ENCODE measurements at places on chromosomes 7 and 10.

DNA sequence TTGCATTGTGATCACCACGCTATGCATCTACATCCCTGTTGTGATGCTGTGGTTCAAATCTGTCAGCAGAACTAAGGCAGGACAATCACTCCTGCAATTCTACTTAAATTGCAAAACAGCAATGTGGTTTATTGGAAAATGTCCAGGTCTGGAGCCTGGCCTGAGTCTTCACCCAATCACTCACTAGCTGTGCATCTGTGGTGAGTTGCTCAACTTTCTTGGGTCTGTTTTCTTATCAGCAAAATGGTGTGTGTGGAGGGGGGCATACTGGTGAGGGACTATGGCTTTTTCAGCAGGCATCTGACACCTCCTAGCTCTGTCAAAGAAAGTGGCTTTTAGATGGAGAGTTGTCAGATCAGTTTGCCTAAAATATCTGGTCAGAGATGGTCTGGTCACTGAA, 108.3 kb upstream of the FEZF1 start:
- DNase-seq: no peak

DNA sequence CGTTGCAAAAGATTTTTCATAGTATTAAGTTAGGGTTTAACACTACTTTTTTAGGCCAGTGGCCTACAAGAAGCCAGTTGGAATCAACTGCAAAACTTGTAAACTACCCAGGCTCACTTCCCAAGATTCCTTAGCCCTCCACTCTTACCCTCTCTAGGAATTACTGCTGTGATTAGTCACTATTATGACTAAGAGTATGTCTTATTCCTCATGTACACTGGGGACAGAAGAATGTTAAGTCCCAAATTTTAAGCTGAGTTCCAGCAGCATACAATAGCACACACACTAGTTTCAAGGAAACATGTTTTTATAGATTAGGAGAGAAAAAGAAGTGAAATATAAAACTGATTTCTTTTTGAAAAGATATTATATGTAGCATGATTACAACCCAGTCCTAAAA, 42.8 kb downstream of the FBXL13 start:
- no peak for DNase-seq

- DNase-seq: no peak
These were observed 58.2 kb upstream of the NUPR2 start for GRCh38 chr7:56174346-56174874.

DNA sequence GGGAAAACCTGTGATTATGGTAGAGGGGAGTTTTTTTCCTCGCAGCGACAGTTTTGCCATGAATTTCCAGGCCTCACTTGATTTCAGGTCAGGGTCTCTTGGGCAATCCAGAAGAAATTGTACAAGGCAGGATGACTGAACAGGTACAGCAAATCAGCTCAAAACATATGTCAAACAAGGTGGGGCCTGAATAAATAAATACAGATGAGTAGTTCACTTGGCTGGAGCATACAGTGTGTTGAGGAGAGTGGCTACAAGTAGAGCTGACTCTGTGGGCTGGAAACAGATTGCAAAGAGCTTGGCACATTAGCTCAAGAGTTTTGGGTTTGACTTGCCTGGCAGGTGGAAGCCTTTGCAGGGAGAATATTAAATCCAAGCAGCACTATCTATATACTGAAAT, 15.0 kb downstream of the GIMAP8 start:
- DNase-seq: no peak

DNA sequence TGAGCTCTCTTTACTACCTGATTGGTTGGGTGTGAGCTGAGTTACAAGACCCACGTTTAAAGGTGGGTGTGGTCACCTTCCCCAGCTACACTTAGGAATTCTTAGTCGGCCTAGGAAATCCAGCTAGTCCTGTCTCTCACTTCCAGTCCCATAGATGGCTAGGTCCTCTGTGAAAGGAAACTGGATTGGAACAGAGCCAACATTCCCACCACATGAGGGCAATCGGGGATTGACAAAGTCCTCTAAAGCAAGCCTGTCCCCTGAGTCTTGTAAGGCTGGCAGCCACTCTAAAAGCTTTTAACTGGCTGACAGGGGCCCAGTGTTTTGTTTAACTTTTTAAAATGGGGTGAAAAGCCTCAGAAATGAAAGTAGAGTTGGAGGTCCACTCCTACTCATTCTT, 15.1 kb upstream of the CROT start:
- DNase-seq: no peak

DNA sequence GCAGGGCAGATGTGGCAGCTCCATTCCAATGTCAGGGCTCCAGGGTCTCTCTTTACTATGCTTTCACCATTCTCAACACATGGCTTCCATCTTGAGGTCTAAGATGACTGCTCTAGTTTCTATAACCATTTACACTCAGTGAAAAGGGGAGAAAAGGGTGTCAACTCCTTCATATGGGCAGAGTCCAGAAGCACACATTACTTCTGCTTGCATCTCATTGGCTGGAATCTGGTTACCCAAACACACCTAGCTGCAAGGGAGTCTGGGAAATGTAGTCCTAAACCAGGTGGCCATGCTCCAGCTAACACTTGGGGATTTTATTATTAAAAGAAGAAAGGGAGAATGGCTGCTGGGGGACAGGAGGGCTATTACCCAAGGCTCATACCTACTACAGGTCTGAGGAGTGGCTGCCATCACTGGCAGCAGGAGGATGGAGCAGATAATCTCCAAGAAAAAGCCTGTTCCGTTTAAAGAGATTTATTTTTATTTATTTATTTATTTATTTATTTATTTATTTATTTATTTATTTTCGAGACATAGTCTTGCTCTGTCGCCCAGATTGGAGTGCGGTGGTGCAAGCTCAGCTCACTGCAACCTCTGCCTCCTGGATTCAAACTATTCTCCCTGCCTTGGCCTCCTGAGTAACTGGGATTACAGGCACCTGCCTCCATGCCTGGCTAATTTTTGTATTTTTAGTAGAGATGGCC, 29.1 kb upstream of the LBX1 start:
- DNase-seq: peak; percentile 57

- no peak for DNase-seq
These were observed 4.2 kb upstream of the SORBS1 start for GRCh38 chr10:95565336-95565735.

- DNase-seq: no peak
These were observed 33.8 kb upstream of the HABP2 start for GRCh38 chr10:113518816-113519591.

DNA sequence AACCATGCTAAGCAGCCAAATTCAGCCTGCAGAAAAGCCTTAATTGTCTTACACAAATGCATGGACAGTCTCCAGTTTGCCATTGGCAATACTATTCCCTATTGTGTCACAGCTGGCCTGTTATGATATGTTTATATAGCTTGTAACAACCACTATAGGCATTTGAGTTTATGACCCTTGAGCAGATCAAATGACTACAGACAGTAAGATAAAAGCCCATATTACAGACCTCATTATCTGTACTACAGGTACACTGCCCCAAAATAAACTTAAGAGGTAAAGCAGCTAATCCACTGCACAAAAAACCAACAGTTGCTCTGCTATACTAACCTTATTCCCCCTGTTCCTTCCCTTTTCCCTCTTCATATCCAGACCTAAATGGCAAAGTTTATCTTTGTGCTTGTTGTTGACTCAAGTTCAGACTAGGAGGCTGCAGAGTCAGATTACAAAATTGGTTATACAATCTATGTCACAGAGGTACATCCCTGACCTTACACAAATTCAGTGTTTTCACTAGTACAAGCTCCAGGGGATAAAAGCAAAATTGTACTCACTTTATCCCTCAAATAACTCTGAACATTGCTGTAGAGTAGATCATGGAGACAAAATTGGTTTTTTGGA, 218.4 kb downstream of the GRM8 start:
- DNase-seq: no peak

DNA sequence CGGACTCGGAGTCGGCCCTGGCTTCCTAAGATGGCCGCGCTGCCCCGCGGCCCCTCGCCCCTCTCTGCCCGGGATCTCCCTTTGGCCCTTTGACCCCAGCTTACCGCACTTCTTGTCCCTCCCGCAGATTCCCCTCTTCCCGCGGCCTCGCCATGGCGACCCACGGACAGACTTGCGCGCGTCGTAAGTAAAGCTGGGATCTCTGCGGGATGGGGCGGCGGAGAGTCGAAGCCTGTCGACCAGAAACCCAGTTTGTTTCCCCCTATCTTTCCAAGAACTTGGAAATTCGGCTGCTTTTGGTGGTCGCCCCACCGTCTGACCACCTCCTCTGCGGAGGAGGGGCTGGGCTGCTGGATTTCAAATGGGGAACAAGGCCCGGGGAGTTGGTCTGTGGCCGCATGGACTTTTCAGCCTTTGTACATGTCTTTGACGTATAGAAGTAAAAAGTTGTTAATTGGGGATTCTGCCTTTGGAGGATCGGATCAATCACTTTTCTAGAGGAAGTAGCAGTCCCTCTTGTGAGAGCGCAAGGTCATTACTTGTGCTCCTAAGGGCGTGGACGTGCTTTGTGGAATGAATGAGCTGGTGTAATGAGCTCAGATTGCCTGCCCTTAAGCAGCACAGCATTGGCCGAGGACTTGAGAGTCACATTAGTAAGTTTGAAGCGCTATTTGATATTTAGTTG, 553 bp downstream of the VDAC2 start:
- peak; percentile 18 for DNase-seq

GRCh38 chr7:130232209-130232608, 24.5 kb downstream of the SSMEM1 start:
- no peak for DNase-seq

GRCh38 chr7:16989811-16990413, 108.1 kb upstream of the AGR3 start:
- DNase-seq: no peak

DNA sequence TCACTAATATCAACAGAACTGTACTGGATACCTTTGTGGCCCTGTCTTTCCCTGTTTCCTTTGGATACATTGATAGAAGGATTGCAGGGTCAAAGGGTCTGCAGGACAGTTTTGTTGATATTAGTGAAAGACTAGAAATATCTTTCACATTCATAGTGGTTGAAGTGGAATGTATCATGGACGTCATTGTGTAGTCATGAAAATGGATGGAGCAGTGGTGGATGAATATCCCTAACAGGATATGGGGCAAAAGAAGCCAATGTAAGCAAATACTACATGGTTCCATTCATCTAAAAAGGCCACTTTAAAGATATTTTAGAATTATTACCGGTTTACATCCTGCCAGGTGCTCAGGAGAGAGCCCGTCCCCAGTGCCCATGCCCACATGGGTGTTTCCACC, 23.8 kb downstream of the PALD1 start:
- no peak for DNase-seq

- peak; percentile 69 for DNase-seq
These were observed 208.3 kb downstream of the PPP1R3A start for GRCh38 chr7:113710310-113711096.

GRCh38 chr10:78863140-78863905, 205.4 kb upstream of the ZMIZ1 start:
- no peak for DNase-seq

DNA sequence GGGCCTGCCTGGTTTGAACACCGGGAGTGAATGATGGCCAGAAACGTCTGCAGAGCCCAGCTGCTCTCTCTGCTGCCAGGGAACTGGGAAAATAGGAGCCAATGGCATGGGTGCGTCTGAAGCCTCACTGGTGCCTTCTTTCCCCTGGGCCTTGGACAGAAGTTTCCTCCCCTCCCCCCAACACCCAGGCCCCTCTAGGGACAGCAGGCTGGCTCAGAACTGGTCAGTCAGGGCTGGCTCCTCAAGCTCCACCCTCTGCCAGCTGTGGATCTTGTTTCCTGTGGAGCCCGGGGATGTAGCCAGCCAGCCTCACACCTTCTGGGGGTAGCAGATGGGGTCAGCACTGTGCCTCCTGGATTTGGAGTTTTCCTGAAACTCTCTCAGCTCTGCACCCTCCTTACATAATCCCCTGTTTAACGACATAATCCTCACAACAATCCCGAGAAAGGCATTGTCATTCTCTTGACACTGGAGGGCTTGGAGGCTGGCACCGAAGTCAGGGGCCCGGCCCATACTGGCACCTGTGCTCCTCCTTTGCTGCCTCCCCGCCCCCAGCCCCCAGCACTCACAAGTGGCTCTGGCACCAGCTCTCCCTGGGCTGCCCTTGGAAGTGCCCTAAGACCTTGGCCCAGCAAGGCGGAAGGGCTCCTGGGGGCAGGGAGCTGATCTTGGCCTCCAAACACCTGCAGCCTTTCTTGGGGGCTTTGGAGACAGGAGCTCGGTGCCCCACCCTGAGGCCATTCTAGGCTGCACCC, 5.7 kb downstream of the LDB3 start:
- DNase-seq: peak; percentile 91

GRCh38 chr10:102988404-102989314, 70.6 kb downstream of the CNNM2 start:
- peak; percentile 11 for DNase-seq

DNA sequence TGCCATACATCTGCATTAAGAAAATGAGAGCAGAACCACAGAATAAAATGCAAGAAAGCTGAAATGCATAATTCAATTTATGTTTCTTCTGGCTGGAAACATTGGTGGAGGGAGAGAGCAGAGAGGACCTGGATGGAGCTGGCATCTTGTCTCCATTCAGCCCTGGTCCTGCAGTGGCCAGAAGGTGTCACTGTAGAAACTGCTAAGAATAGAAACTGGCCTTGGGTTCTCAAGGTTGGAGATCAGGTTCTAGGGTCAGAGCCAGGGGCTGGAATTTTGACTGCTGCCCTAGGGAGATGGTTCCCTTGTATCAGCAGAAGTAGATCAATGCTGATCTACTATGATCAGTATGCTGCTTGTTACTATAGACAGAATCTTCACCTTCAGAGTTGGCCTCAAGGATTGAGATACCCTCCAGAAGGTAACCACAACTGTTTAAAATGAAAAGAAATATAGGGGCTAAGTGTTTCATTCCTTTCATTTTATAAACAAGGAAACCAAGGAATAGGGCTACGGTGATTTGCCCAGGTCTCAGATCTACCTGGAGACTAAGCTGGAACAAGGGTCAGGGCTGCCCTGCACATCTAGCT, 13.1 kb downstream of the TAS2R41 start:
- peak; percentile 57 for DNase-seq

DNA sequence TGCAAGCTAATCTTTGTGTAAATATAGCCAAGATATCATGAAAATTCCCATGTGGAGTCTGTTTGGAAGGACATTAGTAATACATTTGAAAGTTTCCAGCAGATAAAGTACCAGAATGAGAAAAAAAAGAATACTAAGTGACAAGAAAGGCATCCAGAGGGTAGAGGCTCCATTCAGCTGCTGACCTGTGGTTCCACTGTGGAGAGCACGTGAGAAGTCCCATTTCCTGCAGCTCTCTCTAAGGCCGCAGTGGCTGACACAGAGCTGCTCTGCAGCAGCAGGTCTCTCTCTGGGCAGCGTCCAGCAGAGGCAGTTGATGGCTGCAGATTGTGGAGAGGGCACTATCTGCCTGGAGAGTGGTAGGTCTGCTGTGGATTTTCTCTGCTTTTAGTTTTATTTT, 100.1 kb upstream of the TMEM72 start:
- DNase-seq: no peak

- peak; percentile 16 for DNase-seq
These were observed 22.8 kb downstream of the FAM107B start for GRCh38 chr10:14751921-14752320.

DNA sequence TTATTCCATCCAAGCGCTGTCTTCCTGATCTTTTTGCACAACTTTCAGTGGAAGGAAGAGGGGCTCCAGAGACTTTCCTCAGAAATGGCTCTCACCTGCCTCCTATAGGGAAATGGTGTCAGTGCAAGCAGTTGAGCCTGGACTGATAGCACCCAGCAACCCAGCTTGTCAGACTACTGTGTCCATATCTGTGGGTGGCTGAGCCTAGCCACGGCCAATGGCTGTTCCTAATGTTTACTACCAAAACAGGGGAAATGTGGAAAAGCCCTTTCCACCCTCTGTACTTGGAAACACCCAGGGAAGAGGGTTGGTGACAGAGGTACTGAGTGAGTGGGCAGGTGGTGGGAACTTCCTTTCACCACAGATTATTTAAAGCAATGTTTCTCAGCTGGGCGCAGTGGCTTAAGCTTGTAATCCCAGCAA, 4.3 kb upstream of the YKT6 start:
- DNase-seq: peak; percentile 76
